ENCODE measurements at places on chromosomes 16 and 17.

GRCh38 chr17:81083125-81083765 lies 48.3 kb downstream of the BAIAP2 start:
- DNase-seq = no peak

- no peak for DNase-seq
Measured at GRCh38 chr16:17287166-17287800, 183.5 kb downstream of the XYLT1 start.

DNA sequence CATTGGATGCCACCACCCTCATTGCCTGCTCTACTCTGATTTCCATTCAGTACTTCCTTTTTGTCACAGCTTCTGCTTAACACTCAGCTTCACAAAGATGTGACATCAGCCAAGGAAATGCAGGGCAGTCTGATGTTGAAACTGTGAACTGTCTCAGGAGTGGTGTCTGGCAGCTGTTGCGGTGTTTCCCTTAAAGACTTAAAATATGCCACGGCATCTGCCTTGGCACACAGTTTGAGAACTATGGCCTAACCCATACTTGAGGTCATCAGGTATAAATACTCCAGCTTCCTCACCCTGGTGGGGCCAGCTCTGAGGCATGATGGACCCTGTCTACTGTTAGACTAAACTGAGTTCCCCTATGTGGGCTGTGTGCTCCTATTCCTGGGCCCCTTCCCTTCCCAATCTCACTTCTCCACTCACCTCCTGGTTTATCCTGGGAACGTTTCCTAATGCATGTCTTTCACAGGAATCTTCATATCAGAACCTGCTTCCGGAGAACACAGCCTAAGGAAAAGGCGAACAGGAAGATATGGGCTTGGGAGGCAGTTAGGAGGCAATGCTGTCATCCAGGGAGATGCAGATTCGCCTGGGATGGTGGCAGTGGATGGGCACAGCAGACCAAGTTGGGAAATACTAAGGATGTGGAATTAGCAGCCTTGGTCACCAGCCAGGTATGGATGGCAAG lies 96.5 kb downstream of the WSCD1 start:
- no peak for DNase-seq

GRCh38 chr17:2940352-2940751 lies 123.1 kb downstream of the OR1D5 start:
- DNase-seq = no peak

GRCh38 chr17:68356520-68356919 lies 65.2 kb downstream of the ARSG start:
- DNase-seq = peak; percentile 23

- no peak for DNase-seq
Measured at GRCh38 chr17:72504783-72505182, 384.0 kb downstream of the SOX9 start.

DNA sequence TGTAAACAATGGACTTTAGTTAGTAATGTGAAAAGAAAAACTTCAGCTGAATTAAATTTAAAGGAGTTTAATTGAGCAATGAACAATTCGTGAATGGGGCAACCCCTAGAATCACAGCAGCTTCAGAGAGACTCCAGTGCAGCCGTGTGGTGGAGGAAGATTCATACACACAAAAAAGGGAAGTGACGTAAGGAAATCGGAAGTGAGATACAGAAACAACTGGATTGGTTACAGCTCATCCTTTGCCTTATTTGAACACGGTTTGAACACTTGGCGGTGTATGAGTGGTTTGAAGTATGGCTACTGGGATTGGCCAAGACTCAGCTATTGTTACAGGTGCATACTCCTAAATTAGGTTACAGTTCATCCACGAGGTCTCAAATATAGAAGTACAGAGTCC lies 460.4 kb upstream of the ASIC2 start:
- no peak for DNase-seq

DNA sequence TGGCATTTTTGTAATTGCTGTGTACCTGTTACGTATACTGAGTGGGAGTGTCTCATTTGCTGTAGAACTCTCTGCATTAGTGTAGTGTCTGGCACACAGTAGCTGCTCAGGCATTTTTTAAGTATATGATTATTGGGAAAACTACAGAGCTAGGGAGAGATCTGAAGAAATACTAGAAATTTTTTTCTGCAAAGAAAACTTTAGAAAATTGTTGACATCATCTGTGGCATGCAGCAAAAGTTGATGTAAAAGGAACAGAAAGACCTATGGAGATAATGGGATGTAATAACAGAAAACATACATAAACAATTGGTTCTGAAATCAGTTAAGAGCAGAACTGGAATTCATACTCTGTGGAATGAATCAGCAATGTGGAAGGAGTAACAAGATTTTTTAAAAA lies 11.6 kb downstream of the CLTC start:
- DNase-seq = peak; percentile 29

GRCh38 chr17:10649602-10650001 lies 7.5 kb downstream of the MYH3 start:
- DNase-seq = no peak

GRCh38 chr17:32226886-32227285 lies 38.7 kb upstream of the RHBDL3 start:
- DNase-seq = no peak

- DNase-seq = peak; percentile 75
Measured at GRCh38 chr17:56786989-56787482, 46.7 kb downstream of the C17orf67 start.

GRCh38 chr16:48101069-48101674 lies 54.6 kb downstream of the ABCC12 start:
- no peak for DNase-seq

GRCh38 chr17:5978496-5978895 lies 91.7 kb upstream of the WSCD1 start:
- no peak for DNase-seq

- no peak for DNase-seq
Measured at GRCh38 chr17:43873091-43873490, 26.1 kb downstream of the CD300LG start.

GRCh38 chr17:7997186-7997585 lies 5.2 kb upstream of the GUCY2D start:
- peak; percentile 31 for DNase-seq

DNA sequence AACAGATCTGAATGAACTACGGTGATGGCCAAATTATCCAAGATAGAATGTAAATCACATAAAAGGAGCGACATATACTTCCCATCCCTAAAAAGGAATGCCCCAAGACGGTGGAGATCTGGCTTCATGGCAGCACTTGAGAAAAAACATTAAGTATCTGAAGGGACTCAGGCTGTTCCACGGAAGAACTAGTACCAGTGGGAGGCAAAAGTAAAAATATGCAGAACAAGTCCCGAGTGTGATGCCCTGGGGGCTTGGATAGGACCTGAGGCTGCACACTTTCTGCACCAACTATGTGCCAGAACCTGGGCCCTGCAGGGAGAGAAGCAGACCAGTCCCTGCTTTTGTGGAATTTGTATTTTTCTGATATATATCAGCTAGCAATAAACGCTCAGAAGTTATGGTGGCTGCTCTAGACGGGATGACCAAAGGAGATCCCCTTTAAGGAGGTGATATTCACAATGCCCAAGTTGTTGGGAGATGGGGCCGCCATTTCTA lies 539 bp upstream of the CKLF start:
- DNase-seq = no peak

- peak; percentile 12 for DNase-seq
Measured at GRCh38 chr17:62919388-62919787, 46.6 kb upstream of the TANC2 start.

- no peak for DNase-seq
Measured at GRCh38 chr16:48517493-48517892, 92.5 kb downstream of the N4BP1 start.

GRCh38 chr17:57604771-57605674 lies 140.1 kb downstream of the CCDC182 start:
- DNase-seq = no peak

- DNase-seq = peak; percentile 54
Measured at GRCh38 chr17:67994817-67995569, 1.3 kb downstream of the C17orf58 start.

DNA sequence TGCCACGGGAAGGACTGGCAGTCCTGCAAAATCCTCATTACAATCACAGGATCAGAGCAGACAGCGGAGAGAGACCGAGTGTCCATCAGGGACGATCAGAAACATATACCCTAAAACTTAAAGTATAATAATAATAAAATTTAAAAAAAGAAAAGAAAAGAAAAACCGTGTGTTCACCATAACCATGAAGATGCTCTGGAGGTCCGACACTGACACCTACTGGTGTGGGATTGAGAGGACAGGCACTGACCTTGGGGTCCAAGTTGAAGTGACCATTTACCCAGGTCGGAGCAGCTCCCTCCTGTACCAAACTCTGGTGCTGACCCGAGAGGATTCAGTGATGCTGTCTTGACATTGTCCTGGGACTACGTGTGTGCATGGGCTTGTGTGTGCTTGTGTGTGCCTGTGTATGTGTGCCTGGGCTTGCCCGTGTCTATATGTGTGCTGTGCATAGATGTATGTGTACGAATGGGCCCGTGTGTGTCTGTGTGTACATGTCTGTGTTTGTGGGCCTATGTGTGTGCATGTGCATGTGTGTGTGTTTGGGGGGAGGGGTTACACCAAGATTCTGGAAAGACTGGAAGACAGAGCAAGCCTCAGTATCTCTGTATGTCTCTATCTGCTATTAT lies 10.0 kb upstream of the CD300LD start:
- DNase-seq = peak; percentile 33

- peak; percentile 88 for DNase-seq
Measured at GRCh38 chr17:80649672-80650330, 105.2 kb downstream of the RPTOR start.

GRCh38 chr17:40372031-40372430 lies 7.5 kb upstream of the GJD3 start:
- no peak for DNase-seq

GRCh38 chr17:81109957-81110356 lies 55.4 kb upstream of the PVALEF start:
- no peak for DNase-seq

Measured in fibroblast of skin of scalp (primary cell).